Activated CD8-positive, alpha-beta memory T cell treated with anti-CD3 and anti-CD28 coated beads, Interleukin-2, amount 50 U/mL, for 4 hours (primary cell): ENCODE measurements at places on chromosomes 5 and 9.

DNA sequence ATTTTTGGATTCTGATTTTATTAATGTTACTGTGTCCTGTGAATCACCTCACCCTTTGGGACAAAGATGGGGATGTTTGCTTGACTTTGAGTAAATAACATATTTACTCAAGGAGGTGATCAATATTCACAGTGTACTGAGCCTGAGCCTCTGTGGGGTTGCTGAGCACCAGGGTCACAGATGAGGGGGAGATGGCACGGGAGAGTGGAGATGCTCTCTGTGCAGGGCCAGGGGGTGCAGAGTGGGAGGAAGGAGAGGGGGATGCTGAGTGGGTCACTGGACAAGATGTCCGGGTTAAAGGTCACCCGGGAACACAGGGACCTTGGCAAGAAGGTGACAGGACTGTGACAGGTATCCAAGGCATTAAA lies 4.0 kb downstream of the SQSTM1 start:
- no peak for DNase-seq

DNA sequence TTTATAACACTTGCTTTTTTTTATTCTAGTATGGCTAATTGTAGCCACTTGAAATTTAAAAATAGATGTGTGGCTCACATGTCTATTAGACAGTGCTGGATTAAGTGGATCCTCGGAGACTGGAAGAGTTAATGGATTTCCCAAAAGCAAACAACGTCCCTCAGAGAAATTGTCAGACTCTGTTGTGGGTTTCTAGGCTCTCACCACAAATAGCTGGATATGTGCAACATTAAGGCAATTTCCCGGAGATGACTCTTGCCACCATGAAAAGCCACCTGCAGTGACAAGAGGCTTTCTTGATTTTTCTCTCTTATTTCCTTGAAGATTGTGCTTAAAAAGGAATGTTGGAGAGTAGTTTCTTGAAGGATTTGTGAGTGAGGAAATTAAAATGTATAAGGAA lies 43.2 kb downstream of the TMEM167A start:
- no peak for DNase-seq

DNA sequence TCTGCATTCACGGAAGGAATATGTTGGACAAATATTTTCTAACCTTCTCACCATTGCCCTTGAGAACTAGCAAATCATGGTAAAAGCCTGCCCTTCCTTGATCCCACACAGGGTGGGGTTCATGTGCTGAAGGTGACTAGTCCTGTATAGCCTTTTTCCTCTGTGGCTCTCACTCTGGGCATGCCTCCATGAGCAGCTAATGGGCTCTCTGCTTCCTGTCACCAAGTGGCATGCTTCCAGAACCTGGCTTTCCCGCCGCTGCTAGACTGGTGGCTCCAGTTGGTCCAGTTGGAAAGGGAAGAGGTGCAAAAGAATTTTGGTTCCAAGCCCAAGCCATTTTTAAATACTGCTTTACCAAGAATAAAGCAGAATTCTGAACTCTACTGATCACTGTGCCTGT lies 35.5 kb downstream of the FBXO10 start:
- DNase-seq, result no peak

DNA sequence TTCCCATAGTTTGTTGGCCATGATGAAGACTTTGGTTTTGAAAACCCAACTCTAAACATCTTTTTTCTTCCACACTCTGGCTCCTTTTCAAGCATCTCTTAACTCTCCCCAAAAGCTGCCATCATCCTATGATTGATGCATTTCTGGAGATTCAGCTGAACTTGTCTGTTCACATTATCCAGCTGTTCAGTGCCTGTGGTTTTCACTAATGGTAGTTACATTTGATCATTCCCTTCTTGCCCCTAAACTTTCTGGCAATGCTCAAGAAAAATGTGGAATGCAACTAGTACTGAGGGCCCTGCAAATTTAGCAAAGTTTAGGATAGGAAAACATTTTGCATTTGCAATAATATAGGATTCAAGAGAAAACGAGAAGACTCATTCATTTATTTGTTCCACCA lies 267.5 kb downstream of the ENC1 start:
- DNase-seq, result no peak

DNA sequence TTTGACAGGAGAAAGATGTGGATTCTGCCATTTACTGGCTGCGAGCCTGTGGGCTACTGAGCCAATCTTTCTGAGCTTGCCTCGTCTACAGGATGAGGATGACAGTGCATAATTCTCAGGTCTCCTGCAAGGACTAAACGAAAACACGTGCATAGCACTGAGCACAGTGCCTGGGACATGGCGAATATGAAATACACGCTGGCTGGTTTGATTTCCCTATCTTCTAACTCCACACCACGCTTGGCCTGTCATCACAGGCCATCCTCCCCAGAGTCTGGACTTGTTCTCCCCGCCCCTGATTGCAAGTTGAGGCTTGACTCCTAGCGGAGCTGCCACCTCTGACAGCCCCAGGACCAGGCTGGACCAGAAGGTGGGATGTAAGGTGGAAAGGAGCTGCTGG lies 37.9 kb downstream of the ARPC5L start:
- no peak for DNase-seq

DNA sequence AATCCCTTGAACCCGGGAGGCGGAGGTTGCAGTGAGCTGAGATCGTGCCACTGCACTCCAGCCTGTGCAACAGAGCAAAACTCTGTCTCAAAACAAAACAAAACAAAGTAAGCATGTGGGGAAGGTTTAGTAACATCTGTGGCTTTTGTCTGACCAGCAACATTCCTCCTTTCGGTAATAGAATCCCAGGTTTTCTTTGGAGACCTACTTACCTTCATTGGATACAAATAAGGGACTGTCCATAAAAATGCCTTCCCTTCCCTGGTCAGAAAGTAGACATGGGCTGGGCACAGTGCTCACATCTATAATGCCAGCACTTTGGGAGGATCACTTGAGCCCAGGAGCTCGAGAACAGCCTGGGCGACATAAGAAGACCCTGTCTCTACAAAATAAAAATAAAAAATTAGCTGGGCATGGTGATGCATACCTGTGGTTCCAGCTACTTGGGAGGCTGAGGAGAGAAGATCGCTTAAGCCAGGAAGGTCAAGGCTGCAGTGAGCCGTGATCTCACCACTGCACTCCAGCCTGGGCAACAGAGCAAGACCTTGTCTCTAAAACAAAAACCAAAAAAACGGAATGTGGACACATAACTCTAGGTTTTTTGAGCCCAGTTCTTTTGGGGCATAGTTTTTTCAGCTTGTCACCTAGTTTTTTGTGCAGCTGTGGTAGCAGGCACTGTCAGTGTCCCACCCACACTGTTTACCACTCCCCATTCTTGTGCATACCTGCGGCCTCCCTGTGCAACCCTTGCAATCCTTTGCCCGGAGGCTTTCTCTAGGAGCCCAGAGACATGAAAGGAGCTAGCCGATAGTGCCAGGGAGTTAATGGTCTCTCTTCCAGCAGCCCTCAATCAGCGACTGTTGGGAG lies 9.0 kb upstream of the SPINK4 start:
- DNase-seq, result no peak

GRCh38 chr9:137167747-137168572 lies 1.9 kb downstream of the LRRC26 start:
- DNase-seq, result no peak

DNA sequence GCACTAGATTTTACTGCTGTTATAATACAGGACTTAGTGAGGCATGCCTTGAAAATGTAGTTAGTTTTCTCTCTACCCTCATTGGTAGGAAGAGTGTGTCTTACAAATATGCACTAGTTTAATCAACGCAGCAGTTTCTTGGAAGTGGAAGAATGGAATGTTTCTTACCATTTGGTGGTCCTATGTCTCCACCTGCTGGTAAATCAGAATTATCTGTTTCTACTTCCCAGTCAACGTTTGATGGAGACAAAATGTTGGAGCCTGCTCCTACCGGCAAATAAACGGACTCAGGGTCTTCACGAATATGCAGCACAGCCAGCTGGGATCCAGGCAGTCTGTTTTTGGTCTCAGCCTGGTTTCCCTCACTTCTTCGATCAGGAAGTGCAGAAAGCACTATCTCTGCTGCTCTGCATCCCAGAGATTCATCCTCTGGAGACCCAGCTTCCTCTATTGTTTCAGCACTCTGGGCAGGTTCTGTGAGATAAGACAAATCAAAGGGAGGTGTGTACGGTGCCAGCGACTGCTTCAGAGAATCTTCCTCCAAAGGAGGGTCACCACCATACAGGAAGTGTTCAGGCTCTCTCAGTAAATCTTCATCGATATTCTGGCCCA lies 59.5 kb upstream of the PCA3 start:
- no peak for DNase-seq

- DNase-seq, result no peak
Measured at GRCh38 chr5:112555691-112556090, 136.6 kb upstream of the EPB41L4A start.

GRCh38 chr5:96752341-96753016 lies 55.3 kb downstream of the ERAP1 start:
- no peak for DNase-seq

GRCh38 chr5:9605041-9605838 lies 24.9 kb downstream of the TAS2R1 start:
- no peak for DNase-seq

DNA sequence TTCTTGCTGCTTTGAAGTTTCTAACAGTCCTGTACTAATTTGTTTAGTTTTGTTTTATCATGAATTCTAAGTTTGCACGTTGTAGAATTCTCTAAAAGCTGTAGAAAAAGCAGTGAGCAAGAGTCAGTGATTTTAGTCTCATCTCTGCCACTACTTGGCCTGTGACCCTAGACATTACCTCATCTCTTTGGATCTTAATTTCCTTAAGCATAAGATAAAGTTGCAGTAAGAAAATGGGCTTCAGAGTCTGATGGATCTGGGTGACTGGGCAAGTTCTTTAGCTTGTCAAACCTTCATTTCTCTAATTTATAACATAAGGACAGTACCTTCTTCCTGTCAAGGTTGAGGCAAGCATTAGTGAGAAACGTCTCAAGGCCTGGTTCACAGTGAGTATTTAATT lies 247.9 kb downstream of the DMRT2 start:
- DNase-seq, result no peak

DNA sequence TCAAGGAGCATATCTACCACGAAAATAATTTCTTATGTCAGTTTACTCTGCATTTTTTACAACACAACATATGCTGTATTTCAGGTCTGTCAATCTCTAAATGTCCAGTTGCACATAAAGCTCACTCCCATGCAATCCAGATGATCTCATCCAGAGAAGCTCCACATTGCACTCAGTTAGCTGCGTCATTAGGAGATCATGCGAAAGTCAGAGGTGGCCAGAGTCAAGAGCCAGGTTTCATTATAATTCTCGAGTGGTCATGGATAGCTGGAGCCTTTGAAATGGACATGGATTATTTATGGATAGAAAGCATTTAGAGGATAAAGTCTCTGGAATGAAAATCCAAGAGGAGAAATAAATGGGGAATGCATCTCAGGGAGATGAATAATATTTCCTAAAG lies 232.3 kb downstream of the GAS1 start:
- DNase-seq, result no peak

- no peak for DNase-seq
Measured at GRCh38 chr9:89721971-89722530, 117.2 kb downstream of the GADD45G start.

GRCh38 chr5:132050661-132051552 lies 9.5 kb upstream of the IL3 start:
- DNase-seq, result peak; percentile 3

DNA sequence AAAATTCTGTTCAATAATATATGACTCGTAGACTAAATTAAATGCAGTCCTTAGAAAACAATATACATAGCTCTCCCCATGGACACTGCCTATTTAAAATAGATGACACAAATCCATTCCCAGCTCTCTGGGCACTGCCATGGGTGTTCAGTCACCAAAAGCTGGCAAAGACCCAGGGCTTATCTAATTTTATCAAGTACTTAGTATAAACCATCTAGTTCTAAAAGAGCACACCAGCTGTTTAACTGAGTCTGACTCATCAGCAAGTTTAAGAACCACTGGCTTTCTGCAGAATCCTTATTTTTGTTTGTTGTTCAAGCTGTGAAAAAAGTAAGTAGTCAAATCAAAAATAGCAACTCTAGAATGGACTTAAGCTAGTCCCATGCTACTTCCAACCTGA lies 107.6 kb downstream of the PLPP1 start:
- DNase-seq, result no peak

- no peak for DNase-seq
Measured at GRCh38 chr5:137217599-137218200, 281.4 kb downstream of the SPOCK1 start.

DNA sequence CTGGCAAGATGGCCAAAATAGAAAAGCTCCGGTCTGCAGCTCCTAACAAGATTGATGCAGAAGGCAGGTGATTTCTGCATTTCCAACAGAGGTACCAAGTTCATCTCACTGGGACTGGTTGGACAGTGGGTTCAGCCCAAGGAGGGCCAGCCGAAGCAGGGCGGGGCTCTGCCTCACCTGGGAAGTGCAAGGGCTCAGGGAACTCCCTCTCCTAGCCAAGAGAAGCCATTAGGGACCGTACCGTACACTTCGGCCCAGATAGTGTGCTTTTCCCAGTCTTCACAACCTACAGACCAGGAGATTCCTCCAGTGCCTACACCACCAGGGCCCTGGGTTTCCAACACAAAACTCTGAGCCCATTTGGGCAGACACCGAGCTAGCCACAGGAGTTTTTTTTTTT lies 277.8 kb downstream of the SLCO4C1 start:
- no peak for DNase-seq

GRCh38 chr5:645421-645820 lies 33.3 kb downstream of the CEP72 start:
- DNase-seq, result no peak

- no peak for DNase-seq
Measured at GRCh38 chr5:38796742-38797108, 49.1 kb upstream of the OSMR start.

DNA sequence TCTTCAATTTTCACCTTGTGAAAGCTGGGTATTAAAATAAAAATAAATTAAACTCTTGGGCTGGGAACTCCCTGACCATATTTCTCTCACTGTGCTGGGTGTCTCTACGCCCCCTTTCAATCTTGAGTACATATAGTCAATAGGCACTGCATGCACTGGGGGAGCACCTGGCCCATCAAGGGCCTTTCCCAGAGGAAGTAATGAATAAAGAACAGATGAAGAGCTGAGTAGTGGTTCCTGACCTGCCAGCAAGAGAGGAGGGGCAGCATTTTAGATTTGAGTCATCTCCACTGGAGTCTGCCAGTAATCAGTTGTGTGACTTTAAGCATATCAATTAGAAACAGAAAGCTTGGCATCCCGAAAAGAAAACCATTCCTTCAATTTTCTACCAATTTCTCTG lies 6.2 kb downstream of the MAPKAP1 start:
- DNase-seq, result no peak

DNA sequence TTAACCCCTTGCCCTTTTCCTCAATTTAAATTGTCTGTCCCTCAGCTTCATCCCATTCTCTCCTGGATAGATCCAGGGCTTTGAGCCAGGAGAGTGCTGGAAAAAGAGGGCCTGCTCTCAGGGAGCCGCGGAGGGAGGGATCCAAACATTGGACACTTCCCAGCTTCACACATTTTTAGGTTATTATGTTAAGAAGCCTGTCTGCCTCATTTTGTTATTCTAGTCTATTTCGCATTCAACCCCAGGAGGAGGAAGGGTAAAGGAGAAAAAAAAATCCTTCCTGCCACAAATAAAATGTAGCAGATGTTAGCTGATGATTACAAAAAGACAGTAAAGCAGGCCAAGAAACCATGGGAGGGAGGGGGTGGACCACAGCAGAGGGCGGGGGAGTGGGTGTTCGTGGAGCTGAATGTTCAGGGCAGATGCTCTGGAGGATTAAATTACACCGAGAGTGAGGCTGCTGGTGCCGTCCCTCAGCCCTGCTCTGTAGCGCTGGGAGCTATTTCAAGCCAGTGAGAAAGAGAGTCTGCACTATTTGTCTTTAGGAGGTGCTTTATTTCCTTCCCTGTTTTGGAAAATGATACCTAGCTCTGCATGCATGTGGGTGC lies 60.6 kb upstream of the ZFR start:
- no peak for DNase-seq
